ENCODE measurements at places on chromosomes 3 and 15.

DNA sequence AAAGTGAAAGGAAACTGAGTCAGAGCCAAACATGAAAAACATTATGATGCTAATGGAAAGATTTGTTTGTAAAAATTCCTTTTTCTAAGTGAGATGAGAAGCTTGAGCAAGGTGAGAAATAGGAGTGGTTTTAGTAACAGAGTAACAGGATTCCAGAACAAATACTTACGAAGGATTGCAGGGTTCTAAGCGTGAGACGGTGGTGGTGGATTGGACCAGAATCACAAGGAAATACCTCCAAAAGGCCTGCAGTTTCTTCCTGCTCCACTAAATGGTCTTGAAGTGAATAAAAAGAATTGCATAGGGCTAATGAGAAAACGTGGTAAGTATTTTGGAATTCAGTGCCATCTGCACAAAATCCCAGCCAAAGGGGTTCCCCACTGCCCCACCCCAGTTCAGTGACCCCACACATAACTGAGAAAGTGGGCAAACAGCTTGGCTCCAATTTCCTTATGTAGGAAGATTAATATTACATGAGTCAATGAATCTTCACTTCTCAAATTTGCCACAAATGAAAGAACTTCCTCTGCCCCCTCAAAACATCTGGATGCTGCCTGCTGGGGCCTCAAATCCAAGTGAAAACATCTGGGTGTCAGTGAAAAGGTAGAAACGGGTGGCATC lies 283.8 kb upstream of the NR2F2 start:
- DNase-seq, result no peak

GRCh38 chr15:77336006-77336405 lies 83.9 kb downstream of the PEAK1 start:
- no peak for DNase-seq

DNA sequence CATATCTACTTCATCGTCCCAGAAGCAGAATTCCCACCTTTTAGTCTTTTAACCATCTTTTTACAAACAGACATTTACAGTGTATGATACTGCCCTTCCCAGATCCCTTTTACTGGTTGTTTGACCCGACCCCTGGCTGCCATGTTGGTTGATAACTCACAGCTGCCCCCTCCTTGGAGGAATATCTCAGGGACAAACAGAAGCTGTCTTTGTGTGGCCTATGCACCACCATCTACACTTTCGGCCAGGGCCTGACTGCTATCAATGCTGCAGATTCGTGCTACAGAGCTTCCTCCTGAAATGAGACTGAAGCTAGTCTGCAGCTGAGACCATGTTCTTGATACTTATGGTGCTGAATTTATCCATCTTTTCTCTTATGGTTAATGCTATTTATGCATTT lies 6.6 kb upstream of the POLQ start:
- DNase-seq, result no peak

DNA sequence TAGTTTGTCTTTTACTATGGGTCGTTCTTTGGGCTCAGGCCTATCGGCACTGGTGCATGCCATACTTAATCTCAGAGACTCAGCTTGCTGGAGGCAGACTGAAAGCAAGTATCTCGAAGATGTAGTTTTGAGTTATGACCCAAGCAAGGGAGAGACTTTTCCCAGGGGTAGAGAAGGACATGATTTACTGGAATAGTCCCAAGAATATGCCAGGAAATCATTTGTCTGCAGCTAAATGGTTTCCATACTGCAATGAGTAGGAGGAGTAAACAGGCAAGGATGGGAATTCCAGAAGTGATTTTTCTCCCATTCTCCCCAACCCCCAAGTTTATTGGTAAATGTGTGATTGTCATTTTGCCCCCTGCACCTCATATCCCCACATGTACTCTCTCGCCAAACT lies 35.4 kb upstream of the LACTB start:
- no peak for DNase-seq

DNA sequence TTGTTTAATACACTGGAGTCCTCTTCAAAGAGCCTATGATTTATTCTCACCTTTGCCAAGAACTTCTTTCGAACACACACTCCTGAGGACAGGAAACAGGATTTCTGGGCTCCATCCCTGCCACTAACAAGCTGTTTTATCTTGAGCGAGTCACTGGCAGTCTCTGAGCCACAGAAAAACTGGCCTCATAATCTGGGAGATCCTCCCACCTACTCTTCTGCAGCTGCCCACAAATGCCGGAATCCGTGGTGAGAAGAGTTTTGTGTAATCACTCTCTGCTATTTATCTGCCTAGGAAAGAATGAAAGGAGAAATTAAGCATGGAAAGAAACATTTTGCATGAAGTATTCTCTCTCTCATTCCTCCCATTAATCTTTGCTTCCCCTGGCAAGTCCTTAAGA lies 172.0 kb upstream of the TRIM42 start:
- DNase-seq, result no peak

- DNase-seq, result no peak
These were observed 101.5 kb downstream of the MYRIP start for GRCh38 chr3:39910826-39911464.

DNA sequence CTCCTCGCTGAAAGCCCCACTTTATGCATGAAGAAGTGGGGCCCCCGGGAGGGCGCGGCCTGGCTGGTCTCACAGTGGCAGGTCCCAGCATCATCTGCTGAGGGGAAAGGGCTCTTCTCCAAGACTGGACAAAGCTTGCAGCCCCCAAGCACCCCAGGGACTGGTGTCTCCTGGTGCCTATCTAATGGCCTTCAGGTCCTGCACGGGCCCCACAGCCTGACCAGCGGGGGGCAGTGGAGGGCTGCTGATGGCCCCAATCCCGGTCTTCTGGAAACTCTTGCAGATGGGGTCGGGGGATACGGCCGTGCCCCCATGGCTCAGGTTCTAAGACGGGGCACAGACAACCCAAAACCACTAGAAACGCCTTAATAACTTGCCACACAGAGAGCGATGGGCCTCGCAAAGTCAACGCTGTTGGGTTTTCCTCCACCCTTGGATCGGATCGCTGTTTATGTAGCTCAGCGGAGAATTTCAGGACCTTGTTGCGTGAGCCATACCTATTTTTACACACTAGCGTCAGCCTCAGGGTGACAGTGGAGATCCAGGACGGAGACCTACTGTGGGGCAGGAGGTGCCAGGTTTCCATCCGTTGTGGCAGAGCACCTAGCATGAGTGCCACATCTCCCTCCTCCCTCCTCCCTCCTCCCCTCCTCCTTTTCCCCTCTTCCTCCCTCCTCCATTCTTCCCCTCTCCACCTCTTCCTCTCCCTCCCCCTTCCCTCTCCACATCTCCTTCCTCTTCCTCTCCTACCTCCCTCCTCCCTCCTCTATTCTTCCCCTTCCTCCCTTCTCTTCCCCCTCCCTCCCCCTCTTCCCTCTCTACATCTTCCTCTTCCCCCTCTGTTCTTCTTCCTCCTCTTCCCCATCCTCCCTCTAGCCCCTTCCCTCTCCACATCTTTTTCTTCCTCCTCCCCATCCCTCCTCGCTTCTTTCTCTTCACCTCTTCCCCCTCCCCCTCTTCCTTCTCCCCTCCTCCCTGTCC lies 79.3 kb upstream of the ALDH1L1 start:
- DNase-seq, result no peak

DNA sequence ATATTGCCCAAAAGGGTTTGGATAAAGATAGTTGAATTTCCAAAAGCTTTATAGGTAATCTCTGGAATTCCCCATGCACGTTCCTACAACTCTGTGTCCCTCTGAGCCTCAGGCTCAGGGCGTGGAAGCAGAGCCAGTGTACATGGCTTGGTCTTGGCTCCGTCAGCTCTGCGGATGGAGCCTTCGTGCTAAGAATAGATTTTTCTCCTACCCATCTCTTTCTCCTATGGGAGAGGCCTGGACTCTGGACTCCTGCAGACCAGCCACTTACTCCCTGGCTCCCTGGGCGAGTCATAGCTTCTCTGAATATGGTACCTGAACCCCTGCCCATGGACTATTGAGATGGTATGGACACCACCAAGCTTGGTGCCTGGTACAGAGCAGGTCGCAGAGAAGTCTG lies 99.9 kb downstream of the EEFSEC start:
- DNase-seq, result no peak

GRCh38 chr3:141078200-141078599 lies 27.1 kb downstream of the SPSB4 start:
- no peak for DNase-seq

DNA sequence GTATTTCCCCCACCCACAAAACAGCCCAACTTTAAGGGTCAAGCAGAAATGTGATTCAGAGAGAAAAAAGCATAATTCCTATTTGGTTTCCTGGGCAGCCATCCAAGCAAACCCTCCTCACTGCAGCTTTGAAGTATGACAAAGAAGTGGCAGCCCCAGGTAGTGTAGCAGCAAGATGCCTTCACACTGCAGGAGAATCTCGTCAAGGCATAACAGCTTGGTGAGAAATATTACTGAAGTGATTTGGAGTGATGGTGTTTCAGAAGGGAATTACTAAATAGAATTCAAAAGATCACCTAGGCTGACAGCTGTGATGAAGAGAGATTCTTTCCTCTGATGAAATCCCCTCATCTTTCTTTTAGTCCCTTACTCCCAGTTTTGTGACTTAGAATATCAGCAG lies 173.9 kb downstream of the PYDC2 start:
- DNase-seq, result no peak

DNA sequence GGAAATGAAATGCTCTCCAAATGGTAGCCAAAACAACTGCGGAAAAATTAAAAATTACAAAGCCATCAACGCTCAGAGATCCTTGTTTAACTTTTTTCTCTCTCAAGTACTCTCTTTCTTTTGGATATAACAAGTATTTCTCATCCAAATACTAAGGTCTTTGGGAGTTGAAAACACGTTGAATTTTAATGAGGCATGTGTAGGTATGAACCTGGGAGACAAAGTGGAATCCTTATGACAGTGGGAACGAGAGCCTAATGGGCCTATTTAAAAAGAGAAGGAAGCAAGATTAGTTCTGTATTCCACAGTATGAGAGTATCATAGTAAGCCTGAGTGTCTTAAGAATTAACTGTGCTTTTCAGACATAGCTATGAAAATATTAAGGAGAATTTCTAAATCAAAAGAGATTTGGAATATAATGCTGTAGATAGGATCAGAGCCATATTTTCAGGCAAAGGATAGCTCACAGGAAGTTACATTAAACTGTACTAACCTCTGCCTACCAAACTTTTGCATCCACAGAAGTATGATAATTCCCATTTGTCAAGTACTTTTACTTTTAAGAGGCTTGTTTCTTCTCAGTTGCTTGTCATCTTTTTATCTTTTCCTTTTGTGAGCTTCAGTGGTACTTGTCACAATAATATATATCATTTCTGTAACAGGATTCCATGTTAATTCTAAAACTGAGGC lies 759 bp downstream of the CD96 start:
- no peak for DNase-seq

DNA sequence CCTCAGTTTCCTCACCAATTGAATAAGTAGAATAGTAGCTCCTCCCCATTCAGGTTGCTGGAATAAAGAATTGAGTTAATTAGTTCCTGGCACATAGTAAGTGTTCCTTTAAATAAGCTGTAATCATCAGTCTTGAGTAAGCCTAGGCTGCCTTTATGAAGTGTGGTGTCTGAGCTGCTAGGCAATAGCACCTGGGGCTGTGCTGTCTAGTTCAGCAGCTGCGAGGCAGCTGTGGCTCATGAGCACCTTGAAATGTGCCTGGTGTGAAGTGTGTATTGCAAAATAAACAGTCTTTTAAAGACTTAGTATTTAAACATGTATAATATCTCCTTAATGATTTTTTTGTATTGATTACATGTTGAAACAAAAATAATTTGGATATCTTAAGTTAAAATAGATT lies 77.6 kb downstream of the TOP2B start:
- DNase-seq, result no peak

DNA sequence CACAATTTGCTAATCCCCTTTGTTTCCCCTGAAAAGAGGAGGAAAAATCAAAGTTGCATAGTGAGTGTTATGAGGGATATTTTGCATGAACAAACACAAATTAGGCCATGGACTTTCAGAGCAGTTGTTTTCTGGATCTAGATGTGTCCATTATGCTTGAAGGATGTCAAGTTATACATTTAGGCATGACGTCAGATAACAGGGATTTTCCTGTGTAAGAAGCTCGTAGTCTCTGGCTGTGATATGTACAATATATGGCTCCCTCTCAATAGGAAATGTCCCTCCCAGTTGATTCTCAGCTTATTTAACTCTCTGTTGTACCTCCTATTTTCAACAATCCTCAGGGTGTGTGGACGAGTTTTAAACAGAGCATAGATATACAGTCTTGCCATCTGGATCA lies 171.0 kb downstream of the RBMS3 start:
- no peak for DNase-seq

DNA sequence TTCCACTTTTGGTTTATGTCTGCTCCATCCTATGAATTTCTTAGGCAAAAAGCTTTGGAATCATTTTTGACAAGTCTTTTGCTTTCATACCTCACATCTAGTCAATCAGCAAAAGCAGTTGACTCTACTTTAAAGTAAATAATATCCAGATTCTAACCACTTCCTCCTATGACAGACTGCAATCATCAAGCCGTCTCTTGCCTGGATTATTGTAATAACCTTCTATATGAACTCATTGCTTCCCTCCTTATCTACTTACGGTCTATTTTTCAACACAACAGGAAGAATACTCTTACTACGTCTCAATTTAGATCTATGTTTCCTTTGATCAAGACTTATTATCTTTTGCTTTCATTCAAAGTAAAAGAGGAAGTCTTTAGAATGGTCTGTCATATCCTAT lies 20.7 kb downstream of the CLDN1 start:
- DNase-seq, result no peak

GRCh38 chr15:63939531-63940130 lies 105.9 kb upstream of the HERC1 start:
- no peak for DNase-seq

GRCh38 chr3:99903869-99904268 lies 86.2 kb downstream of the CMSS1 start:
- no peak for DNase-seq

- DNase-seq, result no peak
These were observed 88.2 kb downstream of the FAIM start for GRCh38 chr3:138696666-138697370.

DNA sequence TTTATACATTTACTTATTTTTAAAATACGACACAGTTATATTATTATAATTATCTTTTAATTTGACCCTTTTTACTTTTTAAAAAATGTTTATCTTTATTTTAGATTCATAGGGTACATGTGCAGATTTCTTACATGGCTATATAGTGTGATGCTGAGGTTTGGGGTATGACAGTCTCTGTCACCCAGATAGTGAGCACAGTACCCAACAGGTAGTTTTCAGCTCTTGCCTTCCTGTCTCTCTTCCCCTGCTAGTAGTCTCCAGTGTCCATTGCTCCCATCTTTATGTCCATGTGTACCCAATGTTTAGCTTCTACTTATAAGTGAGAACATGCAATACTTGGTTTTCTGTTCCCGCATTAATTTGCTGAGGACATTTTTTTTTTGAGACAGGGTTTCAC lies 21.8 kb upstream of the KCNMB2 start:
- DNase-seq, result no peak
